ENCODE measurements at places on chromosomes 5 and 9.

- no peak for DNase-seq
These were observed 246.8 kb upstream of the TUT7 start for GRCh38 chr9:86600977-86601376.

DNA sequence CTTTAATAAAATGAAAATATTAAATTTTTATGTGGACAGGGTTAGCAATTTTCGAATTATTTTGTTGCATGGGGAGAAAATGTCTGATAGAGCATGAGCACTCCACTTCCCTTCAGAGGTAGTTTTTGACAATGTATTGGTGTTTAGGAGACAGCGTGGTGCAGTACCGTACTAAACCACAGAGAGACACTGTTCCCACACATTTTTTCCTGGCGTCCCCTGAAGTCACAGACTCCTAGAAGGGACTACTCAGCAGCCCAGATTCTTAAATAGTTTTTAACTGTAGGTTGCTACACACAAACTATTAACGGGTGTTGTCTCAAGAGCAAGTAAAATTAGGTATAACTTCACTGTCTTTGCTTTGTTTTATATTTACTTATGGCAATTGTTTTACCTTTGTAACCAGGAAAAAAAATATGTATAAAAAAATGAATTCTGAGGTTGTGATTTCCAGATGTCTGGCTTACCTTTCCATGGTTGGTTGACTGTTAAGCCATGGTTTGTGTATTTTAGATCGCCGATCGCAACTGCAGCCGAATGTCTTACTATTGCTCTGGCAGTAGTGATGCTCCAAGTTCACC, 171.2 kb downstream of the DOCK8 start:
- no peak for DNase-seq

GRCh38 chr5:149839761-149840160, 104.8 kb downstream of the PDE6A start:
- no peak for DNase-seq

DNA sequence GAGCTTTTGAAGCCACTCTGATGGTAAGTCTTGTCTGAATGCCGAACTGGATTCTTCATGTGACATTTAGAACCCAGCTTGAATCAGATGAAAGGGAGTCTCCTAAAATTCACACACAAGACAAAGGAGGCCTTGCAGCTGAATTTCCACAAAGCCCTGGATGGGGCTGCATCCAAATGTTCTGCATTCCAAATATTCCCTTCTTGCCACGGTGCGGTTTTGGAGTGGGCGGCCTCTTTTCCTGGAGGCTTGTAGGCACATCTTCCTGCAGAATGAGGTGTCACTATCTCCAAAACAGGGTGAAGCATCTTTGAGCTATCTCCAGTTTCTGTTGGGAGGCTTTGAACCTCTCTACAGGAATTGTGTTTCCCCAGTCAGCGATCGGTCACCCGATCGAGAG, 342.7 kb downstream of the ARHGEF28 start:
- no peak for DNase-seq

DNA sequence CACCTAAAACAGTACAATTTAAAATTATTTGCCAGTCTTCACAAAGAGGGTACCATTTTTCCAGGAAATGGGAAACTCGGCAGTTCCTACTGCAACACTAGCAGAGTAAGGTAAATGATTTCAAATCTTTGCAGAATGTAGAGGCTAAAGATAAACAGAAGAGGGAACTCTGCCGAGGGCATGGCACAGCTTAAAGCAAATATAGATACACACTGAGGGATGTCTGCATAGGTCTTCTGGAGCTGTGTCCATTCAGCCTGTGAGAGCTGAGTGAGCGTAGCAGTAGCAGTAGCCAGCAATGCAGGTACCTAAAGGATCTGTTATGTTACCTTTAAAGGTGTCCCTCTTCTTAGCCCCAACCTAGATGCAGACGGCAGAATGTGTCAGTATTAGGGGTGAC, 17.5 kb downstream of the CDKL3 start:
- DNase-seq: no peak

GRCh38 chr9:21357479-21358460, 7.1 kb upstream of the IFNA6 start:
- no peak for DNase-seq

DNA sequence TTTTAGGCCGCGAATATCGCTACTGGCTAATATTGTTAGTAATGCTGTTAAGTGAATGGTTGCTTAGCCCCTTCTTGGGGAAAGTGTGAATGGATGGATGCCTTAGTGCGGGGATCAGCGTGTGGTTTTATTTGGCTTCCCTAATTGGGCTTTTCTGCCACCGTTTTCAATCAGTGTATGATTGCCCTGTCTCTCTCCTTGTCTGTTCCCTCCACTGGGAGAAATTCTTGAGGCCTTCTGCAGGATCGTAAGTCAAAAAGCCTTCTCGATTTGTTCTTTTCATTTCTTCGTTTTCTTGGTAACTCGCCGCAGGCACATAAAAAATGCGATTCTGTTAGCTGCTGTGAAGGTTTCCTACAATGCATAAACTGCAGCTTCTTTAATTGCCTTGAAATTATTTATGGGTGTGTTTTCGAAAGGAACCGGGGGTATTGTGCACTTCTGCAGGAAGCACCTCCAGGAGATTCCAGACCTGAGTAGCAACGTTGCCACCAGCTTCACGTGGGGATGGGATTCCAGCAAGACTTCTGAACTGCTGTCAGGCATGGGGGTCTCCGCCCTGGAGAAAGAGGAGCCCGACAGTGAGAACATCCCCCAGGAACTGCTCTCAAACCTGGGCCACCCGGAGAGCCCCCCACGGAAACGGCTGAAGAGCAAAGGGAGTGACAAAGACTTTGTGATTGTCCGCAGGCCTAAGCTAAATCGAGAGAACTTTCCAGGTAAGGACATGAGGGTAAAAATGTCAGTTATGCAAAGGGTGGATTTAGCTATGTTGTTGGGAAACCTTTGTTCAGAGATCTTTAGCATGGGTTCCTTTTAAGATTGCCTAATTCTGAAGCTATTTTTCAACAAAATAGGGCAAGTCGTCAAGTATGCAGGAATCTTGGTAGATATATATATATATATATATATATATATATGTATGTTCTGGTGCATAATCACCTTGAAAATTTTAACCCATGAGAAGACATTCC, 700 bp downstream of the SKP2 start:
- DNase-seq: no peak

GRCh38 chr5:53557386-53557785, 3.1 kb upstream of the NDUFS4 start:
- no peak for DNase-seq

DNA sequence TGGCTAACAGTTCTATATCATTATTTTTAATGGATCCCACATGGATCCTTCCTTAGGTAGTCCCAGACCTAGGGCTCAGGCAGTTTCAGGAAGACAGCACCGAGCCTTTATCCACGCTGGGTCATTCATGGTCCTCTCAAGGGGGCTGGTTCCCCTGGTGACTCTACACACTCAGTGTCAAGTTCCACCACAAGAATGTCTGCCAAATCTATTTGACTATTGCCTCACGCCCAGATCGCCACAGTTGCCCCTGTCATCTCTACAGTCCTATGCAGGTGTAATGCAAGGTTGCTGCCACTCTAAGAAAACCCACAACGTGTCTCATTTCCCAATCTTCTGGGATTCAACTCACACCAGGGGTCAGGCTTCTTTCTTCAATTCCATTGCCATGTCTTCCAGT, 8.0 kb upstream of the ZNF366 start:
- no peak for DNase-seq

GRCh38 chr5:39368116-39368515, 3.8 kb upstream of the C9 start:
- no peak for DNase-seq

- DNase-seq: no peak
These were observed 267.0 kb upstream of the NUDT12 start for GRCh38 chr5:103829585-103829984.

DNA sequence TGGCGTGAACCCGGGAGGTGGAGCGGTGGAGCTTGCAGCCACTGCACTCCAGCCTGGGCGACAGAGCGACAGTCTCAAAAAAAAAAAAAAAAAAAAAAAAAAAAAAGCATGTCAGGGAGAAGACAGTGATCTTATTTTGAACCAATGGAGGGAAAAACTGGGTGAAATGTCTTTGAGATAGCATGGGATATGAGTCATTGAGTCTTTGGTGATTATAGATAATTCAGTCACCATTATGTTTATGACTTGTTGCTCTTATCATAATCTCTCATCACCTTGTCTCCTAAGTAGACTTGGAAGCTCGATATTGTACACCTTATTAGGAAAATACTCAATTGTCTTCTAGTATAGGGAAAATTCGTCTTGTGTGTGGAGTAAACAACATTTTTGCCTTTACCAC, 55.1 kb upstream of the KDM4C start:
- DNase-seq: no peak

DNA sequence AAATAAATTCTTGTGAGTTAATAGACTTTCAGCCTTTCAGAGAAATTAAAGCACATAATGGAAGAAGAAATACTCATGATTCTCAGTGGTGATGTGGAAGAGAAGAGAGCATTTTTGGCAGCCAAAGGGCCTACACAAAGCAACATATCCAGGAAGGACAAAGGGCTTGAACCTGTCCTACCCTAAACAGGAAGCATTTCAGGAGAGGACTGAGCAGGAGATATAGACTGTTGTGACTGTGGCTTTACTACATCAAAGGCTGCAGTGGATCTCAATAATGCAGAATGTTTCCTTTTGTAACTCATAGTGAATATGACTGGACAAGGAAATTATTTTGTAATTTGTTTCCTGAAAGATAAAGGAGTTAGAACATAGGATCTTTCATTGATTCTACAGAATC, 1.3 kb upstream of the PARP8 start:
- no peak for DNase-seq

GRCh38 chr9:36847781-36848673, 186.0 kb downstream of the PAX5 start:
- no peak for DNase-seq

GRCh38 chr5:59800347-59800893, 93.1 kb downstream of the PDE4D start:
- DNase-seq: no peak

DNA sequence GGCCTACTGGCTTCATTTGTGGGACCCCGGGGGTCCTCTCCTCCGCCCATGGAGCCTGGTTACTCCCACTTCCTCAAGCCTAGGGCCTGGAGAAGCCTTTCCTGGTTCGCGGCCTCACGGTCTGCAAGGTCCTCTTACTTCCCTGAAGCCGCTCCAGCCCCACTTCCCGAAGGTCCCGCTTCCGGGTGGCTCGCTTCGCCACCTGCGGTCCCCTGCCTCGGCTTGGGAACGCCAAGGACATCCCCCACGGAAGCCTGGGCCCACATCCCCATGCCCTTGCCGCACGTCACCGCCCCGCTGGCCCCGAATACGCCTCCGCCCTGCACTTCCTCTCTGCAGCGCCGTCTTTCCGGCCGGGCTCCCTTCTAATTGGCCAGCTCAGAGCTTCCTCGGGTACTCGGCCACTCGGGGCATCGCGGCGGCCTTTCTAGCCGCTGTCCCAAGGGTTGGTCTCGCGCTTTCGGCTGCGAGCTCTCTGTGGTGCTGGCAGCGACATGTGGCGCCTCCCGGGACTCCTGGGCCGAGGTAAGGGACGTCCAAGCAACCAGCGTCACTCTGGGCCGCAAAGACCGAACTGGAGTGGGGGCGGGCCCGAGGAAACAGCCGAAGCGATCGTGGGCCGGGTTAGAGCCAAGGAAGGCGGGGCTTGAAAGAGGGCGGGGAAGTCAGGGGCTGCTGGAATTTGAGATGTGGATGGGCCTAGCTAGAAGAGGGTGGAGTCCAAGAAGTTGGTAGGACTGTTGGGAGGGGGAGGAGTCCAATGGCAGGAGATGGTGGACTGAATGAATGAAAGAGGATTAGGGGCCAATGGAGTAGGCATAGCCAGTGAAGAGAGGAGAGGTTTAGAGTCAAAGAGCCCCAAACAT, at the start of gene DELE1:
TSS of gene DELE1 (plus strand) at position 424 of the 866 bp plus-strand sequence. CDS start at position 495, 71 bp downstream.
- DNase-seq: peak; percentile 96
